Heart left ventricle (tissue), 16 donors: ENCODE measurements at places on chromosomes 1 and 21. TPM values are rescaled to one million over a fixed set of nuclear protein-coding genes. Genes with fewer than 3 reads are reported as not detected.

Gene USP21
- 16.0 TPM for total RNA-seq

Gene NBPF3
- 4.1 TPM for total RNA-seq

DNA sequence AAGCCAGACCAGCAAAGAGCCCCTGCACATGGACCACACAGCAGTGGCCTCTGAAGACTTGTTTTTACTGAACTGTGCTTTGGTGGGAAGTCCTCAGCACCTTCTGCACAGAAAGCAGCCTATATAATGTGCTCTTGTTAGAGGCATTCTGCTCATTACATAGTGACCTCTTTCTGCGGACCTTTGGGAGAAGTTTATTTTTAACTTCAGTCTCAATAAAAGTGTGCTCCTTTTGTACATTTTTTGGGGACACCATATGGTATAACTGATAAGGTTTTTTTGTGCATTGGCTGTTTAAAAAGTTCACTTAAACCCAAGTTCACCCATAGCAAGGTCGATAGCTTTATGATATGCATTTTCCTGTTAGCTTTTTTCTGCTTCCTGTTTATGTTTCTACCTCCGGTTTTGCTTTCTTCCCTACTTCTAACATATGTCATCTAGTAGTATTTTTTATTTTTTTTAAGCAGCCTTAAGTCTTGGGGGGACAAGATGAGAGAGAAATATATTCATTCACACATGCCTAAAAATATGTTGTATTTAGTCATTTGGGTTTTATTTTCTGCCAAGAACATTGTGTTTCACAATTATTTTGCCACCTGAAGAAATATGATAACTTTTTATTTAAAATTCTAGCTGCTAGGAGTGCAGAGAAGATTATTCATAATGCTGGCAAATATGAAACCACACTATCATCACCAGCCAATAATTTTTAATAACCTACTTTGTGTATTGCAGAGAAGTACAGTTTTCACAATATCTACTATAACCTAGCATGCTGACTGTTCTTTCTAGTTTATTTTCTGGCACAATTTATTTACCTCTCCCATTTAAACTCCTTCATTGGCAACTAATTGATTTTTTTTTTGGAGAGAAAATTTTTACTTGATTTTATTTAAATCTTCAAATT is 22.9 kb upstream of the SLC19A2 start:
- DNase-seq, result no peak
- no peak overlapping the region for H3K4me3 ChIP-seq
- H3K27ac ChIP-seq, result no peak overlapping the region
- H3K36me3 ChIP-seq, result no peaks in the 10 kb centered on the region
- H3K27me3 ChIP-seq, result no peaks in the 10 kb centered on the region

Gene WNT9A
- 2.5 TPM for total RNA-seq

GRCh38 chr1:244968471-244968871 is 104.1 kb upstream of the HNRNPU start:
- peaks cover 40% of the 10 kb centered on the region for H3K4me1 ChIP-seq
- peak overlapping the region; percentile 100 for H3K27ac ChIP-seq
- no peaks in the 10 kb centered on the region for H3K36me3 ChIP-seq
- DNase-seq, result no peak

DNA sequence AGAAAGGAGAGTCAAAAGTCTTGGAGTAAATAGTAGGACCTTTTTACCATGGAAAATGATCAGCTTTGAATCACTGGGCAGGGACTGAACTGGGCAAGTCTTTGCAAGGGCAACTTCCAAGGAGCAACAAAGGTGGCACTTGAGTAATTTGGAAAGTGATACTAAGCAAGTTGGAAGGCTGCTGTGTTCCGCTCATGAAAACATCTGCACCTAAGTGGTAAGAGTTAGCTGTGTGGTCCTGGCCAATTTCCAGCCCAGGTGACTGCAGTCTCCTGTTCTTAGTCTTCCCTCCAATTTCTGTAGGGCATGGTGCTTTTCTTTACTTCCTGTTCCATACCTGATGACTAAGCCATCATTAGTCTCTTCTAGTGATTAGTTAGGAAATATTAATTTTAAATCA is 35.5 kb upstream of the PRDM2 start:
- H3K27me3 ChIP-seq, result peaks cover 2% of the 10 kb centered on the region
- no peak overlapping the region for H3K27ac ChIP-seq
- H3K36me3 ChIP-seq, result no peaks in the 10 kb centered on the region
- no peaks in the 10 kb centered on the region for H3K4me1 ChIP-seq
- DNase-seq, result no peak

Gene CLCA4
- not detected for total RNA-seq

Gene L1TD1
- total RNA-seq, result not detected

GRCh38 chr21:35256468-35256988 is 207.4 kb upstream of the RUNX1 start:
- H3K27me3 ChIP-seq, result no peaks in the 10 kb centered on the region
- DNase-seq, result peak; percentile 82
- H3K4me1 ChIP-seq, result peaks cover 9% of the 10 kb centered on the region
- peak overlapping the region; percentile 57 for H3K27ac ChIP-seq
- H3K36me3 ChIP-seq, result no peaks in the 10 kb centered on the region

- H3K27me3 ChIP-seq, result no peaks in the 10 kb centered on the region
- DNase-seq, result no peak
- no peak overlapping the region for H3K27ac ChIP-seq
- H3K36me3 ChIP-seq, result no peaks in the 10 kb centered on the region
- H3K4me3 ChIP-seq, result no peak overlapping the region
Observed at GRCh38 chr1:231481289-231481688, 47.2 kb upstream of the TSNAX start.

DNA sequence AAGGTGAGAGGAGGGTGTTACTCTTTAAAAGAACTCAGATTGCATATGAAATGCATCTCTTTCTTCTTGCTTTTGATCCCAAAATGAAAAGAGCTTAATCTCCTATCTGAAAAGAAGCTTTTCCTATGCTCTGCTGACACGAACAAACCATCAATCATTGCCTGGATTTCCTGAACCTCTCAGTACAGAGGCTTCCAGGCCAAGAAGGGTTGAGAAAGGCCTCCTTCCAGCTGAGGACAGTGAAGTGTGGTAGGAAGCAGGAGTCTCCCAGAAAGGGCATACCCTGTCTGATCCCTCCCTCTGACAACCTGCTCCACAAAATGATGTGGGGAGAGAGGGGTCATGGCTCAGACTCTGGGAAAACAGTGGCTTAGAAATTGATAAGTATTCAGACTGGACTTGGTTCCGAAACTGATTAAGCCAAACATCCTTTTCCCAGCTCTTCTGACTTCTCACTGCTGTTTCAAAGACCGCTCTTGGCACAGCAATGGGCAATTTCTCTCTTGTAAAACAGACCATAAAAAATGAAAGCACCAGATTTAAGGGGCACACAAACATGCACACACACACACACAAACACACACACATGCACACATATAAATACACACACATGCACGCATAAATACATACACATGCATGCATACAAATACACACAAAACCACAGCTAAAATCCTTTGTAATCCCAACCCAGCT is 310.3 kb downstream of the SIPA1L2 start:
- no peak overlapping the region for H3K4me3 ChIP-seq
- H3K27me3 ChIP-seq, result no peaks in the 10 kb centered on the region
- H3K27ac ChIP-seq, result peak overlapping the region; percentile 62
- no peaks in the 10 kb centered on the region for H3K36me3 ChIP-seq
- no peaks in the 10 kb centered on the region for H3K4me1 ChIP-seq
- no peak for DNase-seq

Gene MFN2
- total RNA-seq, result 625 TPM

GRCh38 chr1:32303358-32303757 is 11.5 kb downstream of the HDAC1 start:
- no peaks in the 10 kb centered on the region for H3K27me3 ChIP-seq
- H3K27ac ChIP-seq, result no peak overlapping the region
- H3K4me1 ChIP-seq, result no peaks in the 10 kb centered on the region
- H3K4me3 ChIP-seq, result no peak overlapping the region
- DNase-seq, result no peak

GRCh38 chr1:154720328-154721297 is 112.6 kb upstream of the ADAR start:
- H3K4me1 ChIP-seq, result peaks cover 2% of the 10 kb centered on the region
- no peak overlapping the region for H3K4me3 ChIP-seq
- no peaks in the 10 kb centered on the region for H3K27me3 ChIP-seq
- H3K27ac ChIP-seq, result no peak overlapping the region

DNA sequence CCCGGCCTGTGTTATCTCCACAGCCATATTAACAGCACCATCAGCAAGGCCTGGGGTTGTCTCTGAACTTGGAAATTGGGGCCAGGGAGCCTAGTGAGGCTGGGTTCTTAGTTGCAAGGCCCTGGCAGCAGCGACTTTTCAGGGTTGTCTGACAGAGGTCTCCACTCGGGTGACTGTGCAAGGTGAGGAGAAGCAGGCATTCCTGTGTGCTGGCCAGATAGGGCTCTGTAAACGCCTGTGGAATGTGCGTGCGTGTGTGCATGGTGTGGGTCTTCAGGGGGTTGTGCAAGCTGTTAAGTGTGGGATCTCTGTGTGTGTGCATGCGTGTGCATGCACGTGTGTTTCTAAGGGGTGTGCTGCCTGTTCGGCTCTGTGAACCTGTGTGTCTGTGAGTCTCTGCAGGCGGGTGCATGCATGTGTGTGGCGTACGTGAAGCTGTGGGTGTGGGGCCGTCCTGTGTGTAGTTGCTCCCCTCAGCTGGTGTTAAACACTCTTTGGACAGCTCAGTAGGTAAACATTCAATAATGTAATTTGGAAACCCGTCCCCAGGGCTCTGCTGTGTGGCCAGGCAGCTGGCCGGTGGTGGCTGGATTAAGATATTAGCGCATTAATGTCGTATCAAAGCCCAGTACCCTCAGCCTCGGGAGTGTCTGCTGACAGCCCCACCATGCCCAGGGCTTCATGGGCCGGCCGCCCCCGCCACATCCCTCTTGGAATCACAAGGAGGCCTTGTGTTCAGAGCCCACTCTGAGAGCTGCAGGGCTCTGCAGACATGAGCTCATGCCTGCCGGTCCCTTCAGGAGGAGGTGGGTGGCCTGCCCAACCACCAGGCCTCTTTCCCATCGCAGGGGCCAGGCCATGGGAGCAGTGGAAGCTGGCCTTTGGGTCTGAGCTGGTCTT is 189.9 kb downstream of the FOXD2 start:
- DNase-seq, result no peak
- no peak overlapping the region for H3K27ac ChIP-seq
- no peaks in the 10 kb centered on the region for H3K4me1 ChIP-seq
- no peaks in the 10 kb centered on the region for H3K27me3 ChIP-seq
- no peak overlapping the region for H3K4me3 ChIP-seq

Gene S100A12
- 3.0 TPM for total RNA-seq

GRCh38 chr1:80656641-80657040 is 1144.1 kb upstream of the ADGRL2 start:
- no peaks in the 10 kb centered on the region for H3K36me3 ChIP-seq
- H3K27ac ChIP-seq, result no peak overlapping the region
- H3K27me3 ChIP-seq, result no peaks in the 10 kb centered on the region

GRCh38 chr1:111364690-111365089 is 62.8 kb downstream of the OVGP1 start:
- H3K36me3 ChIP-seq, result no peaks in the 10 kb centered on the region
- H3K27ac ChIP-seq, result no peak overlapping the region
- no peaks in the 10 kb centered on the region for H3K27me3 ChIP-seq
- no peaks in the 10 kb centered on the region for H3K4me1 ChIP-seq
- no peak for DNase-seq

GRCh38 chr1:93593854-93594602 is 87.6 kb downstream of the BCAR3 start:
- no peaks in the 10 kb centered on the region for H3K27me3 ChIP-seq
- no peaks in the 10 kb centered on the region for H3K4me1 ChIP-seq
- peak overlapping the region; percentile 7 for H3K27ac ChIP-seq
- no peak for DNase-seq

Gene GCSAML
- 0.08 TPM for total RNA-seq

Gene USH2A
- 0.91 TPM for total RNA-seq

Gene THEM5
- not detected for total RNA-seq

GRCh38 chr1:172733815-172734214 is 74.9 kb downstream of the FASLG start:
- no peak overlapping the region for H3K27ac ChIP-seq
- no peaks in the 10 kb centered on the region for H3K36me3 ChIP-seq
- DNase-seq, result no peak
- H3K4me1 ChIP-seq, result no peaks in the 10 kb centered on the region

Gene LZIC
- total RNA-seq, result 34.9 TPM

- DNase-seq, result no peak
- no peak overlapping the region for H3K27ac ChIP-seq
- no peaks in the 10 kb centered on the region for H3K36me3 ChIP-seq
- H3K4me1 ChIP-seq, result no peaks in the 10 kb centered on the region
- no peak overlapping the region for H3K4me3 ChIP-seq
Observed at GRCh38 chr21:45821315-45821962, 160.1 kb upstream of the COL6A1 start.

DNA sequence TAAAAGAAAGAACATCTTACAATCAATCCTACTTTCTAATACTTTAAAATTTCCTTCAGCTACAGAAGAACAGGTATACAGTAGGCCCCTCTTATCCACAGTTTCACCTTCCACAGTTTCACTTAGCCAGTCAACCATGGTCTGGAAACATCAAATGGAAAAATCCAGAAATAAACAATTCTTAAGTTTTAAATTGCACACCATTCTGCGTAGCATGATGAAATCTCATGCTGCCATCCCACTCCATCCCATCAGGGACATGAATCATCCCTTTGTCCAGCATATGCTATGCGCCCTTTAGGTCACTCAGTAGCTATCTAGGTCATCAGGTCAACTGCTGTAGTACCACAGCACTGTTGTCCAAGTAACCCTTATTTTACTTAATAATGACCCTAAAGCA is 67.7 kb downstream of the HSF2BP start:
- no peak for DNase-seq
- H3K27ac ChIP-seq, result no peak overlapping the region
- no peak overlapping the region for H3K4me3 ChIP-seq
- peaks cover 6% of the 10 kb centered on the region for H3K4me1 ChIP-seq
- no peaks in the 10 kb centered on the region for H3K27me3 ChIP-seq
- H3K36me3 ChIP-seq, result no peaks in the 10 kb centered on the region

Gene TSPAN2
- total RNA-seq, result 4.6 TPM

Gene FALEC
- 0.51 TPM for total RNA-seq

Gene FAM78B
- total RNA-seq, result 3.1 TPM

- no peak for DNase-seq
- H3K36me3 ChIP-seq, result no peaks in the 10 kb centered on the region
- no peak overlapping the region for H3K27ac ChIP-seq
- H3K4me3 ChIP-seq, result no peak overlapping the region
- H3K27me3 ChIP-seq, result no peaks in the 10 kb centered on the region
Observed at GRCh38 chr1:195939844-195940243, 668.4 kb downstream of the KCNT2 start.

GRCh38 chr1:3337798-3338724 is 116.4 kb upstream of the ARHGEF16 start:
- DNase-seq, result no peak
- H3K4me1 ChIP-seq, result peaks cover 30% of the 10 kb centered on the region
- H3K27ac ChIP-seq, result peak overlapping the region; percentile 50
- H3K36me3 ChIP-seq, result no peaks in the 10 kb centered on the region

Gene PERM1
- 71.9 TPM for total RNA-seq

Gene SLAMF9
- not detected for total RNA-seq

GRCh38 chr1:14543191-14543840 is 55.2 kb upstream of the KAZN start:
- H3K4me1 ChIP-seq, result no peaks in the 10 kb centered on the region
- H3K27ac ChIP-seq, result no peak overlapping the region
- no peaks in the 10 kb centered on the region for H3K36me3 ChIP-seq
- no peak for DNase-seq
- H3K4me3 ChIP-seq, result no peak overlapping the region
